Caki2 (cell line): ENCODE measurements at places on chromosomes 5 and 9. TPM values are rescaled to one million over a fixed set of nuclear protein-coding genes. Genes with fewer than 3 reads are reported as not detected.

- DNase-seq: no peak
Measured at GRCh38 chr5:180086816-180087399, 15.3 kb upstream of the RNF130 start.

PTGR1 gene
- total RNA-seq: 95.6 and 116 TPM in 2 replicates

GRCh38 chr5:65811885-65812284 is 89.9 kb downstream of the NLN start:
- DNase-seq: no peak

- peak; percentile 93 for DNase-seq
Measured at GRCh38 chr9:16133556-16134227, 580.8 kb downstream of the CCDC171 start.

DNA sequence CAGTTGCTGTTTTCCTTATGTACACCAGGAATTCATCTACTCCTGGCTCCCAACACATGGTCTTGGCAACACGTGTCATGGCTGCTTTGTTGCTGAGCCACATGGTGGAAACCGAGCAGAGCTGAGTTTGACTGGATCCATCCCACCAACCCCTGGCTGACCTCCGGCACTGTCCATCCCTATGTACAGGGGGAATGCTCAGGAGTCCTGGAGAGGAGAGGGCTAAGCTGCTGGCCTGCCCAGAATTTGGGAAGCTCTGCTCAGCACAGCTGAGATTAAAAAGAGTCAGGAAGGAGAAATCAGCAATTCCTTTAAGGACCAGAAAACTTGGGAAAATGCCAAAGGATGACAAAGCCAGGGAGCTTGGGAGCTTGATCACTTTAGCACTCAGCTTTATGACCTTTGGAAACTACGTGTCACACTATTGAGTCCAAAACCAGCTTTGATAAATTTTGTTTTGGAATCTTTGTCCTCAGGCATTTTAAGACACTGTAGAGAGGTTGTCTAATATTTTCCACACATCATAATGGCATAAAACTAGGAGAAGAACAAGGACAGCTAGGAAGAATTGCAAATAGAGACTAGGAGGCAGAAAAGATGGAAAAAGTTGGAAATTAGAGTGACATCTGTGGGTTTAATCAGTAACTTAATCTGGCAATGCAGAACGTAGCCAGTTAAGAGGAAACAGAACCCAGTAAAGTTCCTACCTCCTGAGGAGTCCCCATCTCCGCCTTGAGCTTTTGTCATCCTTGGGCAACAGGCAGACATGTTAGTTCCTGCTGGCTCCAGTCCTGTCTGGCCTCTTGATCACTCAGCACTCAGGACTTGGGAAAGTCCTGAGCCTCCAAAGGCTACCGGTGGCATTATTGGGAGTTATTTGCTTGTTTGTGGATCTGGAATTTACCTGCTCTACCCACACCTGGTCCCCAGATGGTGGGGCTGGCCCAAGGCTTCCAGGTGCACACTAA is 62.5 kb upstream of the PLPP1 start:
- DNase-seq: peak; percentile 55

DNA sequence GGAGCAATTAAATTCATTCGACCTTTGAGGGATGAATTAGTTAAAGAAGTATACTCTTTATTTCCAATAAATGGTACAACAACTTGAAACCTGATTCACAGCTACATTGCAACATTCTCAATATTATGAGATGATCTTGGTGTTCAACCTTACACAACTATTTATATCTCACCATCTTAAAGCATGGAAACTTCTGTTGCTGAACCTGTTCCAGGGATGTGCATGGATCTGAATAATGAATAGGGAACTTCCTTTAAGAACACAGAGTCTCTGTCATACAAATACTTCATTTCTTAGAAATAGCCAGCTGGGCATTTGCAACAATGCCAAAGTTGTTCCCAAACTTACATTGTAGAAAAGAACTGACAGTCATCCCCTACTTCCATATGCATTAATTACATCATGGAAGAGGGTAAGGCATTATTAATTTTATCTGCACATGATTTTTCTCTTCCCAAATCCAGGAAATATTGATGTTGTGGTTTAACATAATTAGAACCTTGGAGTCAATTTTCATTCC is 39.8 kb upstream of the CCDC112 start:
- no peak for DNase-seq

DNA sequence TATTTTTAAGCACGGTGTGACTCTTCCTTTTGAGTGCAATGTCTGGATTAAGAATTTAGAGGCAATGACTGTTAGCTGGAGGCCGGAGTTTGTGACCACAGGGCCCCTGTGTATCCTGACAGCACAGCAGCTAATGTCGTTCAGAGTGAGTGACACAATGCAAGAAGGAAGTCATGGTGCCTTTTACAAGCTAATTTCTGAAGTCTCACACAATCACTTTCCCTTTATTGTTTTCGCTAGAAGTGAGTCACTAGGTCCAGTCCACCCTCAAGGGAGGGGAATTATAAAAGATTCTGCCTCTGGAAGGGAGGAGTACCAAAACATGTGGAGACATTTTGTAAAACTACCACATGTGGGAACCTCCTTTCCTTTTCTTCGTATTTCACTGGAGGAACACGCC is 185.5 kb upstream of the FGF10 start:
- no peak for DNase-seq

DNA sequence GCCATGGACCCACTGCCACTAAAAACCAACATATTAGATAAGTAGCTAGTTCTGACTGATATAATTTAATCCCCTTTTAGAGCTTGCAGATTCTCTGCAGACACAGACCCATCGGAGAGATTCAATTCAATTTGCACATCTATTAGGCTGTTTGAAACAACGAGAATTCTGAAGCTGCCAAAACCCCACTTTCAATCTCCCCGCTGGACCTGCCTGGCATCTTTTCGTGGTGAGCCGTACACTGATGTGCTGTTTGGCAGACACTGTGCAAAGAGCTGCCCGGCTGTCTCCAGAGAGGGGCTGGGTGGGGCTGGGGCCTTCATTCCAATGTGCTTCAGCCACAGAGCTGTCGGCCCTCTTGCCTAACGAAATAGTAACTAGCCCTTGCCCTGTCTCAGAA is 42.1 kb upstream of the FAM240B start:
- DNase-seq: no peak

SMU1 gene
- 23.4 and 27.3 TPM in 2 replicates for total RNA-seq

- DNase-seq: no peak
Measured at GRCh38 chr5:31478901-31479300, 53.0 kb downstream of the DROSHA start.

GRCh38 chr5:170168797-170169196 is 63.1 kb downstream of the FOXI1 start:
- no peak for DNase-seq

DNA sequence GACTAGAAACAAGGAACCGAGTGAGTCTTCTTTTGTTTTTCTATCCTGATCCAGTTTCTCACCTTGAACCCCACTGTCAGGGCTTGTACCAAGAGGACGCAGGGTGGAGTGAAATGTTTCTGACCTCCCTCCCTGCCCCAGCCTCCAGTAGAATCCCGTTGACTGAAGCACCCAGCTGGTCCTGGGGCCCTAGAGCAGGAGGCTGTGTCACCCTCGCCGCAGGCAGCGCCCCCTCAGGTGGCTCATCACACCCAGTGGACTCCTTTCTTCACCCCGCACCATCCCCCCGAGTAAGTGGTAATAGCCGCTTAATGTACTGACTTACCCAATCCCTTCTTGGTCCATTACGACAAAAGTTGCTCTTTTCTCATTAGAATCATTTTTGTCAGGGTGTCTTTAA is 53.8 kb downstream of the MVB12B start:
- DNase-seq: no peak

DNA sequence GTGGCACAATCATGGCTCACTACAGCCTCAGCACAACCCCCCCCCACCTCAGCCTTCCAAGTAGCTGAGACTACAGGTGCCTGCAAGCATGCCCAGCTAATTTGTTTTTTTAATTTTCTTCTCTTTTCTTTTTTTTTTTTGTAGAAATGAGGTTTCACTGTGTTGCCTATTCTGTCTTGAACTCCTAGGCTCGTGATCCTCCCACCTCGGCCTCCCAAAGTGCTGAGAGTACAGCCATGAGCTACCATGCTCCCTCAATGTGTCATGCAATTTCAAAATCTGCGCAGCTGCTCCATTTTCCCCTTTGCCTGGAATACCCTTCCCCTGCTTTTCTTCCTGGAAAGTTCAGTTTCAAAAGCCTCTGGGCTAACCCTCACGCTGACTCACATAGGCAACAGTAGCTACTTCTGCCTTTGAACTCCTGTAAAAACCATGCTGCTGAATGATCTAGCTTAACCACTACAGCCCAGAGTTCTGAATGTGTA is 71.0 kb upstream of the IL7R start:
- DNase-seq: no peak

- DNase-seq: no peak
Measured at GRCh38 chr9:74147906-74148305, 349.2 kb upstream of the RORB start.

DNA sequence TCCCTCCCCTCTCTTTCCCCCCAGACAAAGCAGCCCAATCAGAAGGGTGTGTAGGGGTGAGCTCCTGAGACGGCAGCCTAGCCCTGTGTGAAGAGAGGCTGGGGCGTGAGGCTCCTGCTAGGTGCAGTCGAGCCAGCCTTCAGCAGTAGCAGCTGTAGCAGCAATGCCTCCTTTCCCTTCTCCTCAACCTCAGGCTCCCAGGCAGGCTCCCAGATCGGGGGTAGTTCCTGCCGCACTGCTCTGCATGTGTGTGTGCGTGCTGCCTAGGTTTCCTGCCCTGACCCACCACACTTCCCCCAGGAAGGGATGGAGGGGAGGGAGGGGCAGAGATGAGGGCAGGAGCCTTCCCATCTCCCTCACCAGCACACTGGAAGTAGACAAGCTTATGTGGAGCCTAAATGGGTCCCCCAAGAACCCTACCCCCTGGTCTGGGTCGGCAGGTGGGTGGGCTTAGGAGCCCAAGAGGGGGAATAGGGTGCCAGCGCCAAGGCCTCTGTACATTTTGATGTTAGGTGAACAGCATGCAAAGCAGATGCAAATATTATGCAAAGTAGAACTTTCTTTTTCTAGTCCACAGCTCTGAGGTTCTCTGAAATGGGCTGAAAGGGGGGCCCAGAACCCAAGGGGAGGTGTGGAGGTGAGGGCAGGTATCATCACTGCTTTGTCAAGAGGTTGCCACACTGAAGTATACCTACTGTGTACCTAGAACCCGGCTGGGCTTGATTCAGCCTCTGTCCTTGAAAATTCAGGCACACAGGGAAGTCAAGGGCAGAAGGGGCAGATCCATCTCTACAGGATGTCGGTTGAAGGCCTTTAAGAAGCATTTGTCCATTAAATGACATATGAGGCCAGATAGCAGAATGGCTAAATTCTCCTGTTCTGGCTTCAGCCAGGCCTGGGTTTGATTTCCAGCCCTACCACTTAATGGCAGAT is 57.8 kb downstream of the CXXC5 start:
- DNase-seq: no peak

DNA sequence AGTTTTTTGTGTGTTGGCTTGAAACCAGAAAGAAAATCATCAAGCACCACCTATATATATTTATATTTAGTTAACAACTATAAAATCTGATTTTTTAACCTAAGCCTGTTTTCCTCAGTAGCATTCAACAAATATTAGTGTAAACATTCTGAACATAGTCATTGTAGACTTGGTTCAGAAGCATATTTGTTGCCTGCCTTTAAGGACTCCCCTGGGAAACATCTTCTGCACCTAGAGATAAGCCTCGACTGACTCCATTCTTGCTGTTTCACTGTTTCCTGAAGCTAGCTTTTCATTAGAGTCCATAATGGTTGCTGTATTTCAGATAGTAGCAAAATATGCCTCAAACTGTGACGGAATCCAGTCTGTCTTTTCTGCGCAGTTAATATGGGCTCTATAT is 123.5 kb downstream of the TRIO start:
- no peak for DNase-seq

- DNase-seq: no peak
Measured at GRCh38 chr5:145509336-145510136, 325.6 kb downstream of the PRELID2 start.

- no peak for DNase-seq
Measured at GRCh38 chr5:152933056-152933455, 528.0 kb upstream of the NMUR2 start.

GRCh38 chr5:121273833-121274433 is 577.7 kb upstream of the FTMT start:
- peak; percentile 90 for DNase-seq

CYSTM1 gene
- 62.0 and 79.2 TPM in 2 replicates for total RNA-seq
